ENCODE measurements at places on chromosomes 16 and 17. TPM values are rescaled to one million over a fixed set of nuclear protein-coding genes. Genes with fewer than 3 reads are reported as not detected.

Gene FAM117A
- 0.98 TPM for total RNA-seq

Gene SOCS1
- total RNA-seq = 0.49 TPM

Gene MKS1
- total RNA-seq = 9.8 TPM

Gene KRTAP9-2
- not detected for total RNA-seq

Gene RGS11
- 9.6 TPM for total RNA-seq

Gene ALDH3A1
- total RNA-seq = 0.49 TPM

Gene TP53TG3B
- total RNA-seq = not detected

Gene GP2
- not detected for total RNA-seq

Gene TM4SF5
- total RNA-seq = not detected

Gene MGAT5B
- total RNA-seq = 24.8 TPM

Gene SYCE1L
- 0.25 TPM for total RNA-seq

Gene SLC38A8
- total RNA-seq = not detected

Gene UNC13D
- 1.2 TPM for total RNA-seq

Gene ALOXE3
- total RNA-seq = 0.74 TPM

Gene EME1
- 0.74 TPM for total RNA-seq

Gene DNAH9
- 1.5 TPM for total RNA-seq

Gene CD300E
- total RNA-seq = under 0.01 TPM

Gene CD300H
- total RNA-seq = not detected

Gene TAOK2
- 42.0 TPM for total RNA-seq

Gene RDM1
- total RNA-seq = 0.98 TPM

Gene GAS2L2
- total RNA-seq = 0.25 TPM

Gene FAM20A
- 4.7 TPM for total RNA-seq

Gene ST6GALNAC2
- not detected for total RNA-seq

Gene REXO5
- 7.6 TPM for total RNA-seq

Gene SSTR5
- total RNA-seq = not detected

Gene VTN
- total RNA-seq = 0.25 TPM

Gene KLHL10
- 0.25 TPM for total RNA-seq

Gene SLC5A10
- total RNA-seq = not detected

Gene SLC5A11
- total RNA-seq = not detected

Gene SALL1
- total RNA-seq = 8.6 TPM

Gene C1QTNF8
- total RNA-seq = under 0.01 TPM

Gene HSPB9
- total RNA-seq = not detected

Gene ITGB3
- total RNA-seq = 0.98 TPM

Gene TUBB3
- total RNA-seq = 1,889 TPM

Gene UTS2R
- not detected for total RNA-seq

Gene SLC13A2
- not detected for total RNA-seq

Gene NACA2
- not detected for total RNA-seq

Gene PSMC3IP
- 3.7 TPM for total RNA-seq

Gene ADAD2
- total RNA-seq = not detected

Gene MILR1
- total RNA-seq = 0.98 TPM

Gene SLC52A1
- total RNA-seq = not detected

Gene LGALS9
- total RNA-seq = 1.7 TPM

Gene NAGS
- total RNA-seq = 0.25 TPM

Gene SOX15
- 0.49 TPM for total RNA-seq

Gene KRT9
- not detected for total RNA-seq

Gene XYLT1
- total RNA-seq = 24.1 TPM

Gene MYOCD
- total RNA-seq = 0.25 TPM

Gene KCNH4
- total RNA-seq = 0.74 TPM
